SJCRH30 (cell line): ENCODE measurements at places on chromosomes 12 and 14. TPM values are rescaled to one million over a fixed set of nuclear protein-coding genes. Genes with fewer than 3 reads are reported as not detected.

NFKBIA gene
- total RNA-seq = 24.5 and 25.7 TPM in 2 replicates

STAC3 gene
- total RNA-seq = 1,199 and 1,339 TPM in 2 replicates

OR4K15 gene
- not detected in 2 replicates for total RNA-seq

CDH24 gene
- total RNA-seq = 8.3 and 9.6 TPM in 2 replicates

LBHD2 gene
- not detected in 2 replicates for total RNA-seq

CHST11 gene
- total RNA-seq = 31.8 and 37.0 TPM in 2 replicates

DLST gene
- 41.6 and 49.8 TPM in 2 replicates for total RNA-seq

SCYL2 gene
- total RNA-seq = 42.5 and 49.0 TPM in 2 replicates

KRT72 gene
- not detected in 2 replicates for total RNA-seq

TCL1B gene
- total RNA-seq = not detected in 2 replicates

ETFRF1 gene
- total RNA-seq = 23.7 and 27.1 TPM in 2 replicates

KRT83 gene
- not detected in 2 replicates for total RNA-seq

LRRIQ1 gene
- 0.18 and 0.34 TPM in 2 replicates for total RNA-seq

NGB gene
- not detected in 2 replicates for total RNA-seq

SERPINA12 gene
- total RNA-seq = not detected in 2 replicates

CCDC175 gene
- total RNA-seq = not detected in 2 replicates

STAB2 gene
- 0.56 and 0.73 TPM in 2 replicates for total RNA-seq

TNS2 gene
- 13.3 and 16.1 TPM in 2 replicates for total RNA-seq

ARHGEF25 gene
- 234 and 262 TPM in 2 replicates for total RNA-seq

GPRC5D gene
- not detected in 2 replicates for total RNA-seq

SRRM4 gene
- not detected in 2 replicates for total RNA-seq

RABGGTA gene
- total RNA-seq = 10.5 and 11.6 TPM in 2 replicates

CLEC2A gene
- total RNA-seq = not detected in 2 replicates

PTPN6 gene
- 0.18 and 0.38 TPM in 2 replicates for total RNA-seq

BHLHE41 gene
- total RNA-seq = 3.1 and 4.1 TPM in 2 replicates

ISCU gene
- total RNA-seq = 65.0 and 70.1 TPM in 2 replicates

RBM19 gene
- total RNA-seq = 20.8 and 25.3 TPM in 2 replicates

STYK1 gene
- total RNA-seq = not detected in 2 replicates

PIP4K2C gene
- 170 and 171 TPM in 2 replicates for total RNA-seq

CCDC196 gene
- total RNA-seq = not detected in 2 replicates

SLC7A8 gene
- total RNA-seq = 0.04 TPM in 1 of 2 replicates, not detected in the other

CCDC184 gene
- total RNA-seq = 5.1 and 5.6 TPM in 2 replicates

KRT1 gene
- total RNA-seq = not detected in 2 replicates

BDKRB2 gene
- total RNA-seq = 0.03 TPM in 1 of 2 replicates, not detected in the other

NOS1 gene
- 119 and 131 TPM in 2 replicates for total RNA-seq

TTC6 gene
- 0.06 and 0.08 TPM in 2 replicates for total RNA-seq

RIMBP2 gene
- total RNA-seq = not detected in 2 replicates
